ENCODE measurements at places on chromosomes 2 and 18.

DNA sequence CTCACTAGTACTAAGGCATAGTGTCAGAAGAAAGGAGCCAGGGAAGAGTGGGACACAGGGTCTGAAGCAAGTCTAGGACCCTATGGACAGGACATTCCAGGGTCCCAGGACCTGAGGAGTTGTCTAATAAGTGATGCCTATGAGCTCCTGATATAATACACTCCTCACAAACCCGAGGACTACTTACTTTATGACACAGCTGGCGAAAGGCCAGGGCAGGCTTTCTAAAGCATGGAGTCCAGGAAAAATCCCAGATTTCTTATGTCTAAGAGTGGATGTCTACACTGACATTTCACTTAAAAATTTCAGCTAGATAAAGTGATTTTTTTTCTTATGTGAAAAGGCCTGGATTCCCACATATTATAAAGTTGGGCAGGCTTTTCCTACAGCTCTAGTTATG is 502.2 kb upstream of the SETBP1 start:
- no peak for DNase-seq

GRCh38 chr2:33011941-33012340 is 65.2 kb downstream of the LTBP1 start:
- DNase-seq = no peak

DNA sequence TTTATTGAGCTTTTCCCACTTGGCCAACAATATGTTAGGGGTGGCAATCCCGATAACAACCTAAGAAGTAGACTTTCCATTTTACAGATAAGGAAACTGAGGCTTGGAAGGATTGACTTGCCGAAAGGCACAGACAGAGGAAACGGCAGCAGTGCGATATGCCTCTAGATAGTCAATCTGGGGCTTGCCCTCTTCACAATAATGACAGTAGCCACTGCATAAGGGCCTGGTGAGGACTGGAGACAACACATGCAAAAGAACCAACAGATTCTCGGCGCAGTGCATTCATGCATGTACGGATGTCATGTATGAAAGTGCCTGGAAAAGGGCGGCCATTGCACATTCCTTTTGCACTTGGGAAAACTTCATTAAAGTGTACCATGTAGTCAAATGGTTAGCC is 811.2 kb downstream of the RNF144A start:
- DNase-seq = no peak

GRCh38 chr2:233201258-233202013 is 50.0 kb upstream of the ATG16L1 start:
- no peak for DNase-seq

GRCh38 chr18:63422087-63422863 is at the start of gene VPS4B:
TSS of gene VPS4B (minus strand) at chr18:63422476. CDS start at chr18:63422259, 217 bp downstream.
- DNase-seq = peak; percentile 100

DNA sequence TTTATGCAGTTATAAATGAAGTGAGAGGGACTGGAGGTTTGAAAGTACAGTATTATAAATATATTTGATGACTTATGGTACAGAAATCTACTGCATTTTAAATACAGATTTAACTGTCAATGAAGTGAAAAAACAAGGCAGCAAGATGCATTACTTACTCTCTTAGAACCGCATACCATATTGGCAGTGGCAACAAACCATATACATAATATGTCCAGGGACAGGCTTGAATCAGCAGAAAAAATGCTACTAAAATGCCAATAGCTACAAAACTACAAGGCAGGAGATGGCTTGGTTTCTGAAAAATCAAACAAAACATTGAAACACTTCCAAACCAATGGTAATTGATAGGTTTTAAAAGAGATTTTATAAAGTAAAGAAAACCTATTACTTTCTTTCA is 77.2 kb downstream of the PIGN start:
- DNase-seq = no peak

DNA sequence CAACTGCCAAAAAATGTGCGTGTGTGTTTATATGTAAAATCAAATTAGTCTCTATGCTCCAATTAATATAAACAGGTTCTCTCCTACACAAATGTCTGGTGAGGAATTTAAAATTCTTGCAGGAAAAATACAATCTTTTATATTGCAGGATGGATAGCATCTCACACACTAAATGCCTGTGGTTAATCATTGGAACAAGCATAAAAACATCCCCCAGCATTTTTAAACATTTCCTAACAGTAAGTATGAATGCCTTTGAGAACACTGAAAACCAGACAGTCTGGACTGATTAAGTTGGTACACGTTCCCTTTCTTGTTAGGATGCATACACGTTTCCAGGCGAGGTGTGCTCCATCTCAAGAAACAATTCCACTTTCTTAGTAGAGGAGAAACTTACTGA is 29.9 kb upstream of the PDE1A start:
- DNase-seq = no peak

DNA sequence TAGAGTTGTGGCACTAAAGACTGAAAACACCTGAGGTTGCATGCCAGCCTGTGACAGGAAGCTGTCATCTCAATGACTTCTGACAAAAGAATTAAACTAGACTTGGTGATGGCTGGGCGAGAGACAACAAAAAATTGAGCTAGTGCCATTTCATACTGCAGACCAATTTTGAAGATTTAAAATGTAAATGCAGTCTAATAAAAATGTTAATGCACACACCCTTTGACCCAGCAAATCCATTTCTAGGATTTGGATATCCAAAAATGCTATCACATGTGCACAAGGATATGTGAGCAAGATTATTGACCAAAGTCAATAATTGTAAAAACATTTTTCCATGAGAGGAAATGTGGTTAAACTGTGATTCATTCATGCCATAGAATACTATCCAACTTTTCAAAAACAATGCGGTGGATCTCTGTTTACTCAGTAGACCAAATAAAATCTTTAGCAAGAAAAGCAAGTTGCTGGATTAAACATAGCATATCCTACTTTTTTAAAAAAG is 5.6 kb downstream of the FBXO36 start:
- DNase-seq = no peak

DNA sequence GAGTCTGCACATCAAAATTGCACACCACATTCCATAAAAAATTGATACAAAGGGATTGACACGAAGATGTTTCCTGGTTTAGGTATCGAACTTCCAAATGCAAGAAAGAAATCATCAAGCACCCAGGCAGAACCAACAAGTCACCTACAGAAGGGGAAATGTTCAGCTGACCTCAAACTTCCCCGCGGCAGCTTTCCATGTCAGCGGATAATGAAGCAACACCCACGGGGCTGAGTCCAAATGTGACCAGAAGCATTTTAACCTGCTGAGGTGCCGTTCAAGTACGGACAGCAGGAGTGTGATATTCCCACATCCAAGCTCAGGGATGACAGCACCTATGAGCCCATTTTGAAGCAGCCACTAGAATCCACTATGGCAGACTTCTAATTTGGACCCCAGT is 124.9 kb downstream of the GALNT14 start:
- DNase-seq = no peak

DNA sequence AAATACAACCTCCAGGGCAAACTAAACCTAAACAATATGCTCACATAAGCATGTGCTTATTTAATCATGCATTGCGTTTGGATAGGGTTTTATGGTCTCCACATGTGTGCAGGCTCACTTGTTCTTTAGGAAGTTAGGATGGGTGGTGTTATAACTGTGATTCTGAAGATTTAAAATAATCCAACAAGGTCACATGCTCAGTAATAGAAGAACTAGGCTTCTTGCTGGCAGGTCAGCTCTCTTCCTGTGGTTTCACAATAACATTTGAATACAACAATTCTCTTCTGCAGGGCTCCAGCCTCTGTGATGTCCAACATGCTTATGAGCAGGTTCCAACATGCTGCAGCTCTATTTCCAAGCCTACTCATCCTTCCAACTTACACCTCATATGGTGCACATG is 84.0 kb downstream of the MYL12B start:
- DNase-seq = no peak

GRCh38 chr2:189337656-189338055 is 103.6 kb upstream of the WDR75 start:
- DNase-seq = no peak

DNA sequence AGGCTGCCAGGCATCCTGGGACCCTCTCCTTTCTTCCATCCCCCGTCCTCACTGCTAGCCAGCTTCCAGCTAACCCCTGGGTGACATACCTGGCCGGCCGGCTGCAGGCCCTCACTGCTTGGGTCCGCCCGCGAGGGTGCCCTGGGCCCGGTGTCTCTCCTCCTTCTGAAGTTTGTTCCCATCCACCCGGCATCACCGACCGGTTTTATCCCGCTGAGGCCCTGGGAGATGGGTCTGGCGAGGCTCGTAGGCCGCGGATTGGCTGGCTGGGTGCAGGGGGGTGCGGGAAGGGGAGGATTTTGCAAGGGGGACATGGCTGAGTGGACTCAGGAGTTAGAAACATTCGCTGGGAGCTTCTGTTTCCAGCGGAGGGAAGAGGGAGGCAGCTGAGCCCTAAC is at the start of gene PAX8:
Gene PAX8 (minus strand): TSS at position 180 of the 398 bp plus-strand sequence. CDS start 527 bp downstream, outside the sequence.
- no peak for DNase-seq

- no peak for DNase-seq
Observed at GRCh38 chr18:52278191-52278590, 61.8 kb upstream of the DCC start.

DNA sequence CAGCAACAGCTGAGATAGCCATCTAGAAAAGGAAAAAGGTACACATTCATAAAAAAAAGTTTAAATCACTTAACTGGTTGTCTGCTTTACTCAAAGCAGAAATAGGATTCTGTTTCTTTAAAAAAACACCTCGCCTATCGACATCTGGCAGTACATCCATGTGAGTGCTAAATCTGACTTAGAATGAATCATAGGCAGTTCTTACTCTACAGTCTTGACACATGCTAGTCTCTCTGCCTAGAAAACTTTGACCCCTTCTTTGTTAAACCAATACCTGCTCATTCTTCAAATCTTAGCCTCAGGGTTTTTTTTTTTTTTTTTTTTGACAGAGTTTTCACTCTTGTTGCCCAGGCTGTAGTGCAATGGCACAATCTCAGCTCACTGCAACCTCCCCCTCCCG is 37.1 kb upstream of the GPR75 start:
- no peak for DNase-seq

DNA sequence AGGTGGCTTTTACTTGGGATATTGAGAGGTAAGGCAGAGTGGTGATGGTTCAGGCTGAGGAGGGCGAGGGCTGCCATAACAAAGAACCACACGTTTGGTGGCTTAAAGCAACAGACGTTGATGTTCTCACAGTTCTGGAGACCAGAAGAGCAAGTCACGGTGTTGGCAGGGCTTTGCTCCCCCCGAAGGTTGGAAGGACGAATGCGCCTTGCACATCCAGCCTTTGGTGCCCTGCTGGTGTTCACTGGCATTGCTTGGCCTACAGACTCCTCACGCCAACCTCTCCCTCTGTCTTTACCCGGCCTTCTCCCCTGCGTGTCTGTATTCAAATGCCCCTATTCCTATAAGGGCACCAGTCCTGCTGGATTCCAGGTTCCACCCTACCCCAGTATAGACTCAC is 125.4 kb downstream of the TPO start:
- DNase-seq = no peak

- no peak for DNase-seq
Observed at GRCh38 chr2:187495324-187495723, 47.3 kb upstream of the CALCRL start.

GRCh38 chr18:44051026-44051425 is 629.7 kb upstream of the SETBP1 start:
- no peak for DNase-seq

- DNase-seq = no peak
Observed at GRCh38 chr2:48092846-48093803, 186.8 kb upstream of the FBXO11 start.

GRCh38 chr2:214050731-214051130 is 360.1 kb upstream of the VWC2L start:
- peak; percentile 36 for DNase-seq

Measured in femur (tissue), 1 donor.